ENCODE measurements at places on chromosomes 16 and 17.

DNA sequence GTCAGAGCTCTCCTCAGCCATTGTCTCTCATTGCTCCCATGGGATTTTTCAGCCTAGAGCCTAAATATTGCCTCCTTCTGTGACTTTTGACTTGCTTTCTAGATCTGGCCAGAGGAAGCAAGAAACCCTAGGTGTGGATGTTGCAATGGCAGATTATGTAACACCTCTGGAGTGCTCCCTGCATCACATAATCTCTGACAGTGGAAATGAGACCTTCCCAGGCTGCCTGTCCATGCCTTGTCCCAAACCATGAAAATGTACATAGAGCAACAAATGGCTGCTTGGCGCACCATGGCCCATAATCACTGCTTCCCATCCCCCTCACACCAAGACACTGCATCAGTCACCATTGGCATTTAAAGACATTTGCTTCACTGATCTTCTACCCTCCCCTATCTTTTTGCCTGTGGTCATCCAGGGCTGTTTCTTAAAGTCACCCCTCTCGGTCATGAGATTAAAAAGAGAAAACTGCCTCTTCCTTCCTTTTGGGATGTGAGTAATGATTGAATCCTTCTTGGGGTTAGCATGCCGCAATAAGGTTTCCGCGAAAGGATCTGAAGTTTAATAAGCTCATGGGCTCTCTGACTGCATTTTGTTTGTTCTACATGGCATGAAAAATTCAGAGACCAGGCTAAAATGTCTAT lies 34.2 kb upstream of the CCL2 start:
- no peak for DNase-seq

DNA sequence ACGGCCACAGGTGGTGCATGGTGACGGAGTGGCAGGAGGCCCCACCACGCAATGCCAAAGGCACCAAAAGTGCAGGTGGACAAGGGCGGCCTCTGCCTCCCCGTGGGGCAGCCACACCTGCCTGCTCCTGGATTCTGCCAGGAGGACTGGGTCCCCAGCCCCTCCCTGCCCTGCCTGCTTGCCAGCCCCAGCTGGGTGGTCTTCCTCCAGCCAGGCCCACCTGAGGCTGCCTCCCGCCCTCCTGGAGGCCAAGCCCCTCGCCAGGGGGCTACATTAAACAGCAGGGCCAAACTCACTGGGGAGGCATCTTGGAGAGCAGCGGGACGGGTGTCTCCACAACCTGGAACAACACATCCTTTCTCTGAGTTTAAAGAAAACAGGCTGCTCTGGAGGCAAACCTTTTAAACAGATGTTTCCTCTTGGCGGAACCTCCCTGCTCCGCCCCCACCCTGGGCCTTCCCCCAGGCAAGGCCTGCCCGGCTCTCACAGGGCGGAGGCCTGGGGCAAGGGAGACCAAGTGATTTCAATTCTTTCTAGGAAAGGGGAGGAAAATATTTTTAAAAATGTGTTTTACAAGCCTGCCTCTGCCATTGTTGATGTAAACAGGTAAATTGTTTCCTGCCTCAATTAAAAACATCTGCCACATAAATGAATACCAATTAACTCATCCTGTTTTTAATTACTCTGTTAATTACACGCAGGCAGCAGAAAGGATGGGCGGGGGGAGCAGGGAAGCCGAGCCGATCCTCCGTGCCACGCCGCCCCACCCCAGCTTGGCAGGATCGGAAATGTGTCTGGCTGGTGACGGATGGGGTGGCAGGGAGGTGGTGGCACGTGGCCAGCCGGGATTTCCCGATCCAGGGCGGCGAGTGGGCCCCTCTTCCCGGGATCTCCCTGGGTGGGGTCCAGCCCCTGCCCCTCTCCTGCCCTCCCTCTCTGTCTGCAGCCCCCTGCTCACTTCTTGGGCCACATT lies 54.4 kb upstream of the PABPN1L start:
- no peak for DNase-seq

DNA sequence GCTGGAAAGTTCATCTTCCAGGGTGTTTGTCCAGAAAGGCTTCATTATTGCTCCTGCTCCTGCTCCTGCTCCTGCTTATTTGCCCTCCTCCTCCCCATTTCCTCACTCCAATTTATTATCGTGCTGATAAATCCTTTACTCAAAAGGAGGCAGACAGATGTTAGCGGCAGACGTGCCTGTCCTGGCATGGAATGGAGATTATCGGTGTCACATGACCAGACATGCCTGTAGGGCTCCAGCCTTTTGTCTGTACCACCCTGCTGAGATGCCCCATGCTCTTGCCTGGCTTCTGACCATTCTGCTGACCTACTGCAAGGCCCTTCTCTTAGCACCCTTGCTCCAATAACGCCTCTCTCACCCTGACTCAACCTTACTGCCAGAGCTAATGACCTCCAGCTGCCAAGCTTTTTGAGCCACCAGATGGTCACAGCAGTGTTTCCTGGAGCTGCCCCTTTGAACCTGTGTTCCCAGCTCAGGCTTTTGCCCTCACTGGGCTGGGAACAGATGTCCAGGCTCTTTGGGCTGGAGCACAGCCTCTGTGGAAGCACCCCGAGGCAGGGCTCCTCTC lies 12.8 kb downstream of the DNAH9 start:
- no peak for DNase-seq

DNA sequence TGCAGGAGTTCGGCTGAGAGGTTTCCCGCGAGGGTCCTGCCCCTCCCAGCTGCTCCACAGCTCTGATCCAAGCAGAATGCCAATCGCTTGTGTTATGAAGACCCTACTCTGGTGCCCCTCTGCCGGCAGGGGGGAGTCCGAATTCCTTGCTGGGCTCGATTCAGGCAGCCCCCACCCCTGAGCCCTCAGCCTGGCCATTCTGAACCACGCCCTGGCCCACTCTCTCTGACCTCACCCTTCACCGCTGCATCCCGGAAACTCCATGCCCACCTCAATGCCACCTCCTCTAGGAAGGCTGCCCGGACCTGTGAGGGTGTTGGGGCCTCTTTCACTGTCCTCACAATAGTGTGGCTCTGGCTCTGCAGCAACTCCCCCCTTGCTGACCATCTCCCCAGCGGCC lies 7.9 kb upstream of the UBE2I start:
- no peak for DNase-seq

DNA sequence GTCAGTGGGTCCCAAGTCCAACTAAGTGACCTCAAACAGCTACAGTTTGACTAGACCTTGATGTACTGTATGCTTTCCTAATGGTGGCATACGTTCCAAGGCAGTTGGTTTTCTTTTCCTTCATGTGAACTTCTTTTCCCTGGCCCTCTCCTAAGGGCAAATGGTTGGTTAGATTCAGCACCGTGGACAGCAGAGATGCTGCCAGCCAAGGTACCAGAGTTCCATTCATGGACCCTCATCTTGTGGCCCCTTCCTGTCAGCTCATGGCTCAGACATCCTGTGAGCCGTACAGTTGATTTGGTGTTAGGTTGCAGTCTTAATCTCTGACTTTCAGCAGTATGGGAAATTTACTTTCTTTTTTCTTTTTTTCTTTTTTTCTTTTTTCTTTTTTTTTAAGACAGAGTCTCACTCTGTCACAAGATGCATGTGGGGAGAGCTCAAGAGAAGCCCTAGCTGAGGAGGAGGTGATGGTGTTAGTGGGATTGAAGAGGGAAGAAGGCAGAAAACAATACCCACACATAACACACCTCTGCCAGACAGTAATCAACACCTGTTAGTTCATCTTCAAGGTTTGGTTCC lies 122.4 kb downstream of the USP31 start:
- DNase-seq: no peak

DNA sequence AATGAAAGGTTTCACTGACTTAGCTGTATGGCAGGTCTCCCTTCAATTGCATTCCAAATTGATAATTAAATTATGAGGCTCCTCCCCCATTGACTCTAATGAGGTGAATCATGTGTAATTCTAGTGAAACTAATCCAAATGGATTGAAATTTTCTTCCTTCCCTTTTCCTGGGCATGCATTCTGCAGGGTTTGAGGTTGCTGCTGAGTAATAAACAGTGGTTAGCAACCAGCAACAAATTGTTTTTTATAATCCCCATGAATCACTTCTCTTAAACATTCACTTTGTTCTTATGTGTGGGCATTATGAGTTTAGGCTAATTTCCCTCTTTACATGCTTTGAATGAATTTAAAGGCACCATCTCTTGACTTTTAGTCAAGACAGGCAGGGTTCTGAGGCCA lies 43.4 kb downstream of the MYOCD start:
- DNase-seq: no peak

DNA sequence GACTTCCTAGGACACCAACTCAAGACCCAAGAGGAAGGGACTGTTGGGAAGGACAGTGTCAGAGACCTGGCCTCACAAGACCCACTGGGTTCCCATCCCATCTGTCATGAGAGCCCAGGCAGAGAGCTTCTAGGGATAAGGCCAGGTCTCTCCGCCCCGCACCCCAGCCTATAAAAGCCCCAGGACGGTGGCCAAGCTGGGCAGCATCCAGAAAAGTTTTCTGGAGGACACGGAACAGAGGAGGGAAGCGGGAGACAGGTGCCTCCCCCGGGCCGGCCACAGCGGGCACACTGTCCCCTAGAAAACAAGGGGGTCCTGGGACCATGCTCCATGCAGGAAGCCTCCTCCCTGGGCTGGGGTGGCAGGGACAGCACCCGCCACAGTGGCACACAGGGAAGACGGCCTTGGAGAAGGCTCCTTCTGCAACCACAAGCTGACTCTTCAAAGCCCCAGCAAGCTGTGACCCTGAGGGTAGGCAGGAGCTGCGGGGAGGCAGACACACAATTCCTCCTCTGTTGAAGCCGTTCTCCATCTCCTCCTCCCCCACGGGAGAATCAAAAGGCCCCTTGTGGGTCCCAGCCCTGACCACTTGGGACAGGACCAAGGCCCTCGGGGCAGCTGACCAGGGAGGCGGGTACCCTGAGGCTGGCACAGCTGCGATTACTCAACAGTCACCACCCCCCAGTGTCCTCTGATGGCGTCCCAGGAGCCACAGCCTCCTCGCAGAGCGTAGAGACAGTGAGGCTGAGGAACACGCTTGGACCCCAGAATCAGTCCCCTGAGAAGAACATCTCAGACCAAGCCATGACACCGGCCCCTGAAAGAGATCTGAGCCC lies 26.1 kb downstream of the TRPV3 start:
- DNase-seq: no peak

GRCh38 chr17:61570118-61570517 lies 20.9 kb downstream of the NACA2 start:
- DNase-seq: no peak

- no peak for DNase-seq
These were observed 50.0 kb upstream of the TNRC6C start for GRCh38 chr17:77908501-77908900.

DNA sequence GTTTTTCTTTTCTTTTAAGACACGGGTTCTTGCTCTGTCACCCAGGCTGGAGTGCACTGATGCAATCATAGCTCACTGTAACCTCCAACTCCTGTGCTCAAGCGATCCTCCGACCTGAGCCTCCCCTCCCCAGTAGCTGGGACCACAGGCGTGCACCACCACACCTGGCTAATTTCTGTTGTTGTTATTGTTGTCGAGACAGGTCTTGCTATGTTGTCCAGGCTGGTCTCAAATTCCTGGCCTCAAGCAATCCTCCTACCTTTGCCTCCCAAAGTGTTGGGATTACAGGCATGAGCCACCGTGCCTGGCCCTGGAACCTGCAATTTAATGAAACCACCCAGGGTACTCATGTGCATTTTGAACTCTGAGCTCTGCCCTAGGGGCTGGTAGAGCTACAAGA lies 24.1 kb downstream of the JUP start:
- DNase-seq: no peak

- DNase-seq: no peak
These were observed 14.7 kb downstream of the TXNDC11 start for GRCh38 chr16:11727796-11728543.

- DNase-seq: no peak
These were observed 2.1 kb downstream of the SPAG9 start for GRCh38 chr17:51118330-51119195.

GRCh38 chr16:81214745-81215166 lies 23.7 kb upstream of the BCO1 start:
- no peak for DNase-seq

DNA sequence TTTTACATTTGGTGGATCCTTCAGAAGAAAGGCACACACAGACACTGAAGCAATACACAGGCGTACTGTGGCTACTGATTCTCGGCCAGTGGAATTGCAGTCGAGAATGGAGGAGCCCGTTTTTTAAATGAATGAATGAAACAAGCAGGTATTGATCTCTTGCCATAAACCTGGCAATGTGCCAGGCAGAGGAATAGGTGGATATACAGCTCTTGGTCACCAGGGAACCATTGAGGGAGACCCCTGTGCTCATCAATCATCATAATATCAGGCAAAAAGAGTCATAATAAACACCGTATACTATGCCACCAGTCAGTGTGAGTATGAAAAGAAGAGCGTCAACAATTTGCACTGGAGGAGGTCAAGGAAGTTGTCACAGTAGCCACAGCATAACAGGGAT lies 140.3 kb upstream of the FOXF1 start:
- DNase-seq: no peak

GRCh38 chr16:11972128-11972527 lies 4.4 kb upstream of the SNX29 start:
- no peak for DNase-seq

DNA sequence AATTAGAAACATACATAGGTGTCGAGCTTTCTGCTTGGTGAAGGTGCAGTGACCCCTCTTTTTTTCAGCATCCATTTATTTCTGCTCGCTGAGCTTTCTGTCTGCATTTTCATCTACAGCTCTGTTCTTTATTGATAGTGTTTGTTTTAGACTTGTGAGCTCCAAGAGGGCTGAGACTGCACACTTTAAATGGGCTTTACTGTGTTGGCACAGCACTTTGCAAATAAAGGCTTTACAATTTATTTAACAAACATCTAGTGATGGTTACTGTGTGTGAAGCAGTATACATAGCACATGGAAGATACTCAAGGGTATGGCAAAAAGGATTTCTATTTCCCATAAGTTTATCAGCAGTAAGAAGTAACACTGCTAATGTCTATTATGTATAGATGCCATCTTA lies 563.7 kb upstream of the HSBP1 start:
- no peak for DNase-seq

GRCh38 chr16:27526180-27526579 lies 23.5 kb downstream of the GTF3C1 start:
- no peak for DNase-seq

GRCh38 chr16:87724490-87725291 lies 41.1 kb downstream of the KLHDC4 start:
- DNase-seq: no peak

GRCh38 chr16:23401139-23401538 lies 51.9 kb downstream of the COG7 start:
- DNase-seq: no peak

GRCh38 chr17:64354824-64355535 lies 35.7 kb downstream of the PECAM1 start:
- no peak for DNase-seq

- DNase-seq: no peak
These were observed 178.0 kb upstream of the DYNLRB2 start for GRCh38 chr16:80362816-80363215.

- no peak for DNase-seq
These were observed 18.2 kb upstream of the ABCA10 start for GRCh38 chr17:69246726-69247375.

DNA sequence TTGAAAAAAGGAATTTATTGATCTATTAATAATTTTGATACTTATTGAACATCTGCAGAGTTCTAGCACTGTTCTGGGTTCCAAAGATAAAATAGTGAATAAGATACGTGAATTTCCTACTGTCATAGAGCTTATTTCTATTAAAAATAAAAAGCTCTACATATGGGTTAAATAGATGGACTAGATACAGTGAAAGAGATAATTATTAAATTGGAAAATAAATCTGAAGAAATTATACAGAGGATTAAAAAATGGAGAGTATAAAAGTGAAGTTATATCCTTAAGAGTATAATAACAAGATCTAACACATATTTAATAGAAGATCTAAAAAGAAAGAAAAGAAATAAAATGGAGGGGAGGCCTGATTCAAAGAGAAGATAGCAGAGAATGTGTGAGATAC lies 10.1 kb upstream of the ABCA5 start:
- DNase-seq: no peak

- DNase-seq: no peak
These were observed 8.6 kb upstream of the NXPH3 start for GRCh38 chr17:49567104-49567521.
